Right forelimb (tissue), 1 donor: ENCODE measurements at places on chromosomes 2 and 18.

DNA sequence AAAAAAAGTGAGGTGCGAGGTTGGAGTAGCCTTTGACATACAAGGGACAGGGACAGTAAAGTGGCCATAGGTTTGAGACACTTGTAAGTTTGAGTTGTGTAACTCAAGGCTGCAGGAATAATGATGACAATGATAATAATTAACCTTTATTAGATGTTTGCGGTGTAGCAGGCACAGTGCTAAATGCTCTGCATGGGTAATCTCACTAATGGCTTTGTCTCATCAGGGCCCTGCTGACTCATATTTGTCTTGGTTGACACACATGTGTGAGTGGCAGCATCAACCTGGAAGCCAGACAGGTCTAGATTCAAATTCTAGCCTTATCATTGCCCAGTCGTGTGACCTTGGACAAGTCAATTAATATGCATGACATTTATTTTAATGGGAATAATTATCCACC is 126.2 kb downstream of the FSHR start:
- no peak for DNase-seq

DNA sequence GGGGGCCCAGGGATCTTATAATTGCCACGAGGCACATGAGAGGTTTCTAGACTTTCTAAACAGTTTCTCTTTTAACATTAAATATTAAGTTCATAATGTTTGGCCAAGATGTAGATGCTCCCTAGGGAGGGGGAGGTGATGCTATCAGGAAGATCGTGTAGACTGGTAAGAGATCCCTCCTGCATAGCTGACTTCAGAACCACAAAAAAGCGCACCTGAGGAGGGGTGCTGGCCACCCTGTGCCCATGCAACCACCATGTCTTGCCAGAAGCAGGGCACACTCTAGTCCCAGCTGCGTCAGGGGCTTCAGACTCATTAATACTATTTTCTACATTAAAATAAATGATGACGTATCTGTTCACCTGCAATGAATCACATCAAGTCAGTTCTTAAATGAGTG is 103.4 kb upstream of the SLC35G4 start:
- no peak for DNase-seq

DNA sequence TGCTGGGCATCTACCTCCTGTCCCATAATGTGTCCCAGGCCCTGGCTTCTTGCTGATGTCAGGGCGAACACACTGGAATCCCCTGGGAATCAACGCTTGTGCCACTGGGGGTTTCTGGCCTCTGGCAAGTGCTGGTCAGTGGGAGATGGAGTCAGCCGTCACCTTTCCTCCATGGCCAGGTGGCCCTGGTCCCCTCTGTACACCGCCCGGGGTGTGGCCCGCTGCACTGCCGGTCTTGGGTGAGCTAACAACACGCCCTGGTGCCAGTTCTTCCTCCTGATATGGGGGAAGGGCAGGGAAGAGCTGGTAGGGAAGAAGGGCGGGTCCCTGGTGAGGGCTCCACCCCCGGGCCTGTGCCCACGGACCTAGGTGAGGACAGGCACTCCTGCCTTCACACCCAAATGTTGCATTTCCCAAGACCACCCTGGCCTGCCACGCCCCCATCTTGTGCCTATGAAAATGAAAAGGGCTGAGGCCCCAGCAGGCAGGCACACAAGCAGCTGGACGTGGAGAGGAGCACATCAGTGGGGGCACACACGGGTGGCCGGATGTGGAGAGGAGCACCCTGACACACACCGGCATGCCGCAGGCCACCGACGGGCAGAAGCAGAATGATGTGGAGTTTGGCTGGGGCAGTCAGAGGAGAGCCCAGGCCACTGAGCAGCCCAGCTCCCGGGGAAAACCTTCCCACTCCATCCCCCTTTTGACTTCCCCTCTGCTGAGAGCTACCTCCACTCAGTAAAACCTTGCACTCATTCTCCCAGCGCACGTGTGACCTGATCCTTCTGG is 140.5 kb downstream of the ASB1 start:
- no peak for DNase-seq

DNA sequence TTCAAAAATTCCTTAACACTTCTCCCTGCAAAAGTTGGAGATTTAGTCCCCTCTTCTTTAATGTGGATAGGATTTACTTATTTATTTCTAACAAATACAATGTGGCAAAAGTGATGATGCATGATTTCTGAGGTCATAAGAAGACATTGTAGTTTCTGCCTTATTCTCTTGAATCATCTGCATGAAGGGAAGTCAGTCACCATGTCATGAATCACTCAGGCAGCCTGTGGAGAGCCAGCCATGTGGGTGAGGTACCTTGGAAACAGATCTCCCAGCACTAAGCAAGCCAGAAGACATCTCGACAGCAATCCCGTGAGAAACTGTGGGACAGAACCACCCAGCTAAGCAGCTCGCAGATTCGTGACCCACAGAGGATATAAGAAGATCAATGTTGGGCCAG is 2.7 kb upstream of the ZC3H8 start:
- no peak for DNase-seq

DNA sequence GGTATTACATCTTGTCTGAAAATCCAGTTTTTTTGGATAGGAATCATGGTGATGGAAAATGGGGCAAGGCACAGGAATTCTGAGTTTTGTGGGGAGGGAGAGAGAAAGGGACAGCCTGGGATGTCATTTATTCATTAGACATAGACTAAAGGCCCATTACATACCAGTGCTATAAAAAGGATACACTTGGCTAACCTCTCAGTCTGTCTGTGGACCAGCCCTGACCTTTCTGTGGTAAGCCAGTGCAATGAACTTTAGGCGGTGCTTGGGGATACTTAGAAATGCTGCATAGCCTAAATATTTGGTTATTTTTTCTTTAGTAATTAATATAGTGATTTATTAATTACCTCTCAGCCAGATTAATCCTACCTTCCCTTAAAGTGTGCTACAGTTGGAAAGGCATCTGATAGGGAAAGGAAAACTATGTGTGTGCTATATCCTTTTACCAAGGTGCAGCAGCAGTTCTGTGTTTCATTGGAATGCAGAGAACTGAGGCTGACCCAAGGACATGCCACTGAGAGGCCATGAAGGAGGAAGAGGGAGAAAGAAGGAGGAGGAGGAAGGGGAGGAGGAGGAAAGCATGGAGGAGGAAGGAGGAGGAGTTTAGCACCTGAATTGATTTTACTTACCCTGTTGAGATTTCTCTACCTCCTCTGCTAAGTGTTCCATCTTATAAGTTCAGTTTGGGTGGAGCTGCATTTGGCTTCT is 37.5 kb downstream of the KCNS3 start:
- DNase-seq, result no peak

DNA sequence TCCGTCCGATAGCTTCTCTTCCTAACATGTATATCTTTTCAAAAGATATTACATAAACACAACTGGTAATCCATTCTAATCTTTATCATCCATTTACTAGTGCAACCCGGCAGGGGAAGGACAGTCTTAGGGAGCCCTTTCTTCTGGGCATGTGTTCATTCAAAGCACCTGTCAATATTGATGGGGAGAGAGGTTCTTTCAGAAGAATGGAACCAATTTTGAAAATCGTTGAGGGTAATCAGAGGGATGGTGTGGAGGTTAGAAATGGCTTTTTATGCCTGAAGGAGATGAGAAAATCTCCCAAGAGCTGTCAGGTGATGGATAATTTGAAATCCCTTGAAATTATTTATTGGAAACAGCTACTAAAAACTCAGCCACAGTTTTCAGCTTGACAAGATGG is 561.9 kb upstream of the DCC start:
- DNase-seq, result no peak

- no peak for DNase-seq
Measured at GRCh38 chr2:135985826-135986393, 484 bp upstream of the DARS1 start.

GRCh38 chr2:85978883-85979780 is 90.3 kb upstream of the ST3GAL5 start:
- peak; percentile 9 for DNase-seq

DNA sequence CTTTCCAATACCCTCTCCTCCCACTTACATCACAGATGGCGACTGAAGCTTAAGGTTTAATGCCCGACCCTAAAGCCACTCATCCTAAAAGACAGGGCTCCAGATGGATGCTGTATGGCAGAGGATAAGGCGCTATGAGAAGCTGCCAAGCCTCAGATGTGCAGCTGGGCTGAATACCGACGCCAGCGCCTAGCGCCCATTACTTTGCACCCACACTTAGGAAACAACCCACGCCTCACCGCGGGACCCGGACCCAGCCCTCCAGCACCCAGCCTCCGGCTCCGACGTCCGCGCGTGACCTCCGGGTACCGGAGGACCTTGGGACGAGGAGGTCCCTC is 335 bp downstream of the TRAK2 start:
- DNase-seq, result no peak

GRCh38 chr2:79235135-79235534 is 75.6 kb upstream of the REG3A start:
- no peak for DNase-seq

DNA sequence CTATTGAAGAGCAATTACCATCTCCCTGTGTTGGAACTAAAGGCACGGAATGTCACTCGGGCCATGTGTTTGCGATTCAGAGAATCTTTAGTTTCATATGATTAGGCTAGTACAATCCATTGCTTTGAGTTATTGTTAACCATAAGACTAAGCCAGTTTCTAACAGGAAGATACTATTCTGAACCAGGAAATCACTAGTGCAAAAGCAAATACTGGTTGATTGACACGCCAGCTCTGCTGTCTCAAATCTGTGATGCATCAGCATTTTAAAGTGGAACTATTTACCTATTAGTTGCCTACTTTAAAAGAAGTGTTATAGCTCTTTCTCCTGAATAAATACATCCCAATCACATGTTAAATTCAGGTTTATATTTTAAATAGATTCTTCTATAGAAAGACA is 61.9 kb downstream of the AFTPH start:
- DNase-seq, result no peak

GRCh38 chr2:65638443-65638842 is 206.0 kb upstream of the SPRED2 start:
- no peak for DNase-seq

GRCh38 chr2:13227578-13227977 is 510.8 kb downstream of the TRIB2 start:
- no peak for DNase-seq

DNA sequence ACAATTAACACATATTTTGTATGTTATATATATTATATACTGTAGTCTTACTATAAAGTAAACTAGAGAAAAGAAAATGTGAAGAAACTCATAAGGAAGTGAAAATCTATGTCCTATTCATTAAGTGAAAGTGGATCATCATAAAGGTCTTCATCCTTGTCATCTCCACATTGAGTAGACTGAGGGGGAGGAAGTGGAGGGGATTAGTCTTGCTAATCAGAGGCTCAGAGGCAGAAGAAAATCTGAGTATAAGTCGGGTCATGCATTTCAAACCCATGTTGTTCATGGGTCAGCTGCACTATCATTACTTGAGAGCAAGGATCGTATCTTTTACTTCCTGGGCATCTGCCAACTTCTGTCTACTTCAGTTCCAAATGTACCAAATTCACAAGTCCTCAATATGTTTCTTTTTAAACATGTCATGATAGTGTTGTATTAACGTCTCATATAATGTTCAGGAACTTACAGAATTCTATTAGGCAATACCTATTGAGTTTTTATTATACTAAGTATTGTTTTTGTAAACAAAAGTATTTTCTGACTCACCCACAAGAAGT is 208.9 kb upstream of the BOD1L2 start:
- no peak for DNase-seq

- no peak for DNase-seq
Measured at GRCh38 chr18:13374468-13375301, 156.1 kb downstream of the LDLRAD4 start.
